NCI-H2171 (cell line): ENCODE measurements at places on chromosomes 1 and 21.
A peak's percentile ranks its signal among the peaks of the same experiment; 100 is the strongest.

DNA sequence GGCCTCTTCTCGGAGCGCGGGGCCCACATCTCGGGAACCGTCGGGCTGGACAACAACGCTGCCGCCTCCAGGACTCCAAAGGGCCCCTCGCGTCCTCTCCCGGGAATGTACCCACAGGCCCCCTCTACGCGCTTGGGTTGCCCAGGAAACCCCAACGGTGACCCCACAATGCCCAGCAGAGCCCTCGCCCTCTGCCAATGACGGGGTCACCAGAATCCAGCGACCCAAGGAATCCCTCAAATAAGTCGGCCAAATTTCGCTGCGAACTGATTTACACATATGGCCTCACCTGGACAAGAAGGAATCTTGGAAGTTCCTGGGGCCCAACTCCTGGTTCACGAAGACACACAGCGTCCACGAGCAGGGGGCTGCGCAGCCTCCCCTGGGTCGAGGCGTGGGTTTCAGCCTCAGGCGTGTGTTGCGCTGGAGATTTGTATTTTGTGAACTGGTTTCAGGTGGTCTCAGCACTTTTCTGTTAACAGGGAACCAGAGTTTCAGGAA lies 78.1 kb downstream of the DESI2 start:
- no peak for DNase-seq

GRCh38 chr21:21051109-21052055 lies 53.2 kb downstream of the NCAM2 start:
- DNase-seq, result no peak

DNA sequence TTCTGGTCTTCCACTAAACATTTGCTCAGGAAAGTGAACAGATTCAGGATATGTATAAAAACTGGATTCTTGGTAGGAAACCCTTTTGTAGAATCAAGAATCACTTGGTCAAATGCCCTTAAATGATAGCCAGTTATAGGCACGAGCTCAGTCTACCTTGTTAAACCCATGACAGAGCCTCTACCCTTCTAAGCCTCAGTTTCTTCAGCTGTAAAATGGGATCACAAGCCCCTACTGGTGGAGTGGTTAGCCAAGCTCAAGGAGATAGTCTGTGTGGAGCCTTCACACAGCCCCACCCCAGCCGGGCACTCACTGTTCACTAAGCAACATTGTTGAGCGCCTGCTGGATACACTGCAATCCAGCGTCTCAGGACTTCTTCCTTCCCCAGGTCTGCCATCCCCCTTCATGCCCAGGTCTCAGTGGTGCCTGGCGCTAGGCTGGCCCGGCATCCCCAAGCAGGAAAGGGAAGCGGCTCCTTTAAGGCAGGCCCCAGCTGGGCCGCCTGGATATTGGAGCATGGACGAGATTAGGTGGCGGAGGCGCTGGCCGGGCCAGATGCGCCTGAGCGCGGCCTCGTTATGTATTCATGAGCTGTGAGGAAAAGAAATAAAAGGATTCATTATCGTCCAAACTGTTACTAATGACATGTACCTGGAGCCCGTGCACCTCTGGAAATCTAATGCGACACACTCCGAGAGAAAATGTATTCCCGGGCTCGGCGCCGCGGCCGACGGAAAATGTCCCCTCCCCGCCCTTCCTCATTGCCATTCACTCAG lies 75.6 kb downstream of the TAS1R2 start:
- no peak for DNase-seq

DNA sequence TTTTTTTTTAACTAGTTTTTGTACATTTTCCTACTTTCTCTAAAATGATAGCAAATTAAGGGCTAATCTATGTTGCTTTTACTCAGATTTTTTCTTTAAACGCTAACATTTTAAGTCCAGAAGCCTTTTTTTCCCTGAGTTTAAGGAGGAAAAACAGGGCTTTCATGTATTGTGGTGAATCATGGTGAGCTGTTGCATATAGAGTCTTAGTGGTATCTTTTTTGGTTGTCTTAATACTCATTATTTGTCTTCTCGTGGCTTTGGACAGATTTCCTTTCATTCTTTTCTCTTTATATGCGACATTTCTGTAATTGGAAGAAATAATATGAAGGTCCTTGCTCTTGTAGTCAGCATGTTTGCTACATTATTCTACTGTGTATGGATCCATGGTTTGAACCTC lies 1015.6 kb downstream of the PLA2G4A start:
- no peak for DNase-seq

DNA sequence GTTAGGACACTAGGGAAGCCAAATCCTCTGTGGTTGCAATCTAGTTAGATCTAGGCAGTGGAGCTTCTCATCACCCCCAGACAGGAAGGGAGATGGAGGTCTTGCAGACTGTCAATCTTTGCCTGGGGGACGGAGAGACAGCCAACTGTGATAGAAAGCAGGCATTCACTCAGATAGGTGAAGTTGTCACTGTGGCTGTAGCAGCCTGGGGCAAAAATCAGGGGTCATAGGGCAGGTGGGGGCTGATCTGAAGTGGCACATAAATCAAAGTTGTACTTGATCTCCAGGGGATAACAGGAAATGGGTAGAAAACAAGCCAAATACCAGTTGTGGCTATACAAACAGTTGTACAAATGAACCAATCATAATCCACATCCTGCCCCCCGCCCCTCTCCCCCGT lies 620.9 kb upstream of the USP24 start:
- no peak for DNase-seq

- no peak for DNase-seq
Measured at GRCh38 chr1:64327119-64327518, 123.7 kb downstream of the UBE2U start.

GRCh38 chr1:15007842-15008241 lies 145.7 kb upstream of the TMEM51 start:
- no peak for DNase-seq

GRCh38 chr1:12185918-12186678 lies 19.3 kb downstream of the TNFRSF1B start:
- no peak for DNase-seq

GRCh38 chr1:8313231-8313630 lies 4.7 kb upstream of the SLC45A1 start:
- no peak for DNase-seq

- peak; percentile 72 for DNase-seq
Measured at GRCh38 chr1:8297245-8297644, 20.7 kb upstream of the SLC45A1 start.

- DNase-seq, result no peak
Measured at GRCh38 chr1:175152006-175152652, 40.4 kb downstream of the KIAA0040 start.

GRCh38 chr1:81010126-81010525 lies 790.6 kb upstream of the ADGRL2 start:
- DNase-seq, result no peak

GRCh38 chr21:35738347-35738961 lies 321.9 kb downstream of the SETD4 start:
- no peak for DNase-seq

DNA sequence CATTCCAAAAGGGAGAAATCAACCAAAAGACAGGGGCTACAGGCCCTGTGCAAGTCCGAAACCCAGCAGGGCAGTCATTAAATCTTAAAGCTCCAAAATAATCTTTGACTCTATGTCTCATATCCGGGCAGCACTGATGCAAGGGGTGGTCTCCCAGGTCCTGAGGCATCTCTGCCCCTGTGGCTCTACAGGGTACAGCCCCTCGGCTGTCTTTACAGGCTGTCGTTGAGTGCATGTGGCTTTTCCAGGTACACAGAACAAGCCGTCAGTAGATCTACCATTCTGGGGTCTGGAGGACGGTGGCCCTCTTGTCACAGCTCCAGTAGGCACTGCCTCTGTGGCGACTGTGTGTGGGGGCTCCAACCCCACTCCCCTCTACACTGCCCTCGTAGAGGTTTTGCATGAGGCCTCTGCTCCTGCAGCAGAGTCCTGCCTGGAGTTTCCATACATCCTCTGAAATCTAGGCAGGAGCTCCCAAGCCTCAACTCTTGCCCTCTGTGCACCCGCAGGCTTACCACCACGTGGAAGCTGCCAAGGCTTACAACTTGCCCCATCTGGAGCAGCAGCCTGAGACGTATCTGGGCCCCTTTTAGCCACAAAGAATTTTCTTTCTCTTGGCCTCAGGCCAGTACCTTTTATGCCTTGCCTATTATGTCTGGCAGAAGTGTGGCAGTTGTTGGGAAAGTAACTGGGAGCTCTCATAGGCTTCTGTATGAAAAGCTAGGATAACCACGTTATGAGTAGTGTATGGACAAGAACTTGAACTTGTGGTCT lies 52.5 kb downstream of the POU2F1 start:
- peak; percentile 91 for DNase-seq

GRCh38 chr1:65319141-65319540 lies 9.8 kb downstream of the DNAJC6 start:
- DNase-seq, result no peak

DNA sequence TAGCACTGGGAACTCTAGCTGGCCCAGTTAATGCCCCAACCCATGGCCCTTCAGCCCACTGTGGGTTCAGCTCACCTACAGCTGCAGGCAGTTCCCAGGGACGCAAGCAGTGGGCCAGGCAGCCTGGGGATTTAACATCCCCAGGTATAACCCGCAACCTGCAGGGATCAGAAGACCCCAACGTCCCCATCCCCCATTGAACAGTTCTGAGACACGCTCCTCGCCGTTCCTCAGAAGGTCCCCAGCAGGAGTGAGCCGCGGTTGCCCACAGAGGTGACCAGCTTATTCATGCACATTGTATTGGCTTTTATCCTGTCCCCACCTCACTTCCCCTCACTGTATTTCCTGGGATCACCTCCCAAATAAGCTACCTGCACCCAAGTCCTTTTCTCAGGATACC lies 5.0 kb upstream of the MATN1 start:
- DNase-seq, result no peak

- DNase-seq, result no peak
Measured at GRCh38 chr1:1098681-1099421, 17.0 kb downstream of the C1orf159 start.

DNA sequence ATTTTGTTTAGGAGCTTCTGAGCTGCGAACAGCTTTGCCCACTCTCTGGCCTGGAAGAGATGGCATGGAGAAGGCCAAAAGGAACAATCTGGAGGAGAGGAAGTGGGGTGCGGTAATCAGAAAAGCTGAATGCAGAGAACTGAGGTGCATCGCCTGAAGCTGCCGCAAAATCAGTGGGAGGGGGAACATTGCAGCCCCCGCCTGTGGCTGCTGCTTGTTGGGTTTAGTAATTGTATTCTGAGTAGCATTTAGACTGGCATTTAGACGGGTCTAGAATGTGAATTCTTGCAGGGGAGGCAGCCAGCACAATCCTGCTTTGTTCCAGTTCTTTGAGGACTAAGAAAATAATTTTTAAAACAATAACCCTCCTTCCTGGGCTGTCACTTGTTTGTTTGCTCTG lies 25.4 kb downstream of the NFASC start:
- no peak for DNase-seq

DNA sequence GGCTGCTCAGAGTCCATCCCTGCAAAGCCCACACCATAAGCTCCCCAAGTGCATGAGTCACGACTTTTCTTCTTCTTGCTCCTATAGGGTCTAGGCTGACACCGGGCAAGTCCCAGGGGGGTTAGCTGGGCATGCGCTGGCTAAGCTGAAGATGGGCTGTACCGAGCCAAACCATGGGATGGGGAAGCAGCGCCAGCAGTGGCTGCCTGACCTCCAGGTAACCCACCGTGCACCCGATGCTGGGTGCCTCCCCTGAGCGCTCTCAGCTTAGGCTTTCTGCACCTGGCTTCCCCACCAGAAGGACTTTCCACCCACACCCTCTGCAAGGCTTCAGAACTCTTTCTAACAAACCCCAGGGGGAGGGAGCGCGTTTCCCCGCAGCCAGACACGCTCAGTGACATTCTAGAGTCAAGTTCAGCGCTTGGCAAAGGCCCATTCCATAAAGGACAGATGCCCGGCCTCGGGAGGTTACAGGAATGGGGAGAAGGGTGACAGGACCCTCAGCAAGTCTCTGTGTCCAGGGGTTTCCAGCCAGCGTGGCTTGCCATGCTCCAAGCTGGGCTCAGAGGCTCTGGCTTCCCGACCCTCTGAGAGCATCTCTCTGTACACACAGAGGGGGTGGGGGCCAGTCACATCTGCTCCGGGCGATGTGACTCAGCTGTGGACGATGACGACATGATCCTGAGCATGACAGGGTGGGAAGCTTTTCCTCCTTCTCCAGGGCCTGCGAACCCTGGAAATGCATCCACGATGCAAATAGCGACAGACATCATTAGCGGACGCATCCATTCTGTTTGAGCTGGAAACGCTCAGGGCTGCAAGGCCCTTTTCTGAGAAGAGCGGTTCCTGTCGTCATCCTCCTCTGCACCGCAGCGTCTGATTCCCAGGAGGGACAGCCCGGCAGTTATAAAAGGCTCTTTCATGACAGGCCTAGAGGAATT lies 107.8 kb downstream of the SIK1 start:
- DNase-seq, result peak; percentile 38

- no peak for DNase-seq
Measured at GRCh38 chr1:214857716-214858115, 224.8 kb upstream of the KCNK2 start.

- DNase-seq, result no peak
Measured at GRCh38 chr1:13828454-13829151, 128.6 kb downstream of the PRDM2 start.

GRCh38 chr1:108038653-108039236 lies 73.8 kb upstream of the VAV3 start:
- no peak for DNase-seq

GRCh38 chr21:39913706-39914305 lies 46.6 kb downstream of the PCP4 start:
- no peak for DNase-seq
